PC-9 (cell line): ENCODE measurements at places on chromosomes 6 and 20. TPM values are rescaled to one million over a fixed set of nuclear protein-coding genes. Genes with fewer than 3 reads are reported as not detected.

DNA sequence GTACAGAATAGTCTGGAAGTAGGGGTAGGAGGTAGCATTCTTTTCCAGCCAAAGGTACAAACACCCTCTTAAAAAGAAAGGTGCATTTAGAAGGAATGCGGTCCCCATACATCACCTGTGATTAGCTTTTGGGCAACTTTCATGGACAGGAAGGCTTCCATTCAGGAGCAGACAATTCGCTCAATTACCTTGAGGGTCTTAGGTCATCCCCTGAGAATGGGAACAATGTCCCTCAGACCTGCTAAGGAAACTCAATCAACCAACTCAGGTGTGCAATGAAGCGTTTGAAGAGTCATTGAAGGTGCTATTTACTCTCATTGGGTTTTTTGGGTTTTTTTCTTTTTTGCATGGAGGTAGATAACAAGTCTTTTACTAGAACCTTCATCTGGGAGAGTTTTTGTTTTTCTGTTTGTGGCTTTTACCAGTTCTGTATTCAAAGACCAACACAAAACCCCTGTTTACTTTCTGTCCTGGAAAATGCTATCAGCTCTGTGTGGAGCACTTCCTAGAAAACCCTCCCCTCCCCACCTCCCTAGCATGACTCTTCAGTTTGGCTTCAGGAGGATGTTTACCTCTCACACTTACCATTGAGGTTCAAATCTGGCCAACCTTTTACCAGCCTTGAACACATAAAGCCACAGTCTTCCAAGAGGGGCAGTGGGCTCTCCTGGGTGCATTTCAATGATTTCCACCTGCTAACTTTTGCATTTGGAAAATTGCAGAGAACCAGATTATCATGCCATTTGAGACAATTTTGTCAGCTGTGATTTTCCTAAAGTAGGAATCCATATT lies 271.2 kb upstream of the PRDM1 start:
- H3K27me3 ChIP-seq, result no peaks in the 10 kb centered on the region
- H3K27ac ChIP-seq, result no peak overlapping the region
- no peak for DNase-seq
- H3K4me3 ChIP-seq, result no peak overlapping the region
- no peaks in the 10 kb centered on the region for H3K36me3 ChIP-seq

GRCh38 chr6:170048615-170049256 lies 242.1 kb downstream of the DLL1 start:
- peaks cover 79% of the 10 kb centered on the region for H3K27me3 ChIP-seq
- H3K36me3 ChIP-seq, result no peaks in the 10 kb centered on the region
- no peak for DNase-seq
- H3K4me1 ChIP-seq, result no peaks in the 10 kb centered on the region
- no peak overlapping the region for H3K4me3 ChIP-seq

DNA sequence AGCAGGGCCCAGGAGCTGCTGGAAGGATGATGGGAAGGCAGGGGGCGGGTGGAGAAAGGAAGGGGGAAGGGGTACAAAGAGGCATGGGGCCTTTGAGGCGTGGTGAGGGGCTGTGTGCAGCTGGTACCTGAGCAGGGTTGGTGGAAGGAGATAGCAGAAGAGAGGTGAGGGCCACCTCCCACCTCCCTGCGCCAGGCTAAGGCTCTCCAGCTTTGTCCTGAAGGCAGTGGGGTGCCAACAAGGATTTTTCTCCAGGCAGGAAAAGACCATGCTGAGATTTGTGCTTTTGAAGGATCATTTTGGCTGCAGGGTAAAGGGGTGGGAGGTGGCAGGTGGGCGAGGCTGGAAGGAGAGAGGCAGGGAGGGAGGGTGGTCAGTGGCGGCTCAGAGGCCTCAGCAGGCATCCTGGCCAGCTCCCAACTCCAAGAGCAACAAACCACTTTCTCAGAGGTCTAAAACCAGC lies 40.8 kb downstream of the NOL4L start:
- H3K4me3 ChIP-seq, result no peak overlapping the region
- DNase-seq, result no peak
- H3K4me1 ChIP-seq, result peaks cover 43% of the 10 kb centered on the region

ECT2L gene
- total RNA-seq, result not detected in 2 replicates

- no peak overlapping the region for H3K4me3 ChIP-seq
- no peak for DNase-seq
- H3K27me3 ChIP-seq, result no peaks in the 10 kb centered on the region
- H3K36me3 ChIP-seq, result no peaks in the 10 kb centered on the region
These were observed 481.1 kb downstream of the BMP2 start for GRCh38 chr20:7248281-7249201.

DNA sequence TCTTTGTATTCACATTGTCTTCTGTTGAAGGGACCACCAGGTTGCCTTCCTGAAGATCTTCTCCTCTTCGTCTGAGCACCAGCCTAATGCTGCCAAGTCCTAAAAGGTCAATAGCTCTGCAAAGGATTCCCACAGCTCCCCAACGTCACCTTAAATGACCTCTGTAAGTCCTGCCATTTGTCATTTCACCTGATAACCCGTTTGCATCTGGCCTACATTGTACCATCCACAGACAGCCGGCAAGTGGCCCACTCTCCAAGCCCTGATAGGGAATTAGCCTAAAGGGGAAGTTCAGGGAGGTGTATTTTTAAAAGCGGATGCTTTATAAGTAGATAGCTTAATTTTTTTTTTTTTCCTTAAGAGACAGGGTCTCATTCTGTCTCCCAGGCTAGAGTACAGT lies 127.8 kb downstream of the ZMYND8 start:
- no peak for DNase-seq
- no peaks in the 10 kb centered on the region for H3K4me1 ChIP-seq
- H3K27me3 ChIP-seq, result no peaks in the 10 kb centered on the region
- no peak overlapping the region for H3K27ac ChIP-seq

FOXF2 gene
- total RNA-seq, result not detected in 2 replicates

DNA sequence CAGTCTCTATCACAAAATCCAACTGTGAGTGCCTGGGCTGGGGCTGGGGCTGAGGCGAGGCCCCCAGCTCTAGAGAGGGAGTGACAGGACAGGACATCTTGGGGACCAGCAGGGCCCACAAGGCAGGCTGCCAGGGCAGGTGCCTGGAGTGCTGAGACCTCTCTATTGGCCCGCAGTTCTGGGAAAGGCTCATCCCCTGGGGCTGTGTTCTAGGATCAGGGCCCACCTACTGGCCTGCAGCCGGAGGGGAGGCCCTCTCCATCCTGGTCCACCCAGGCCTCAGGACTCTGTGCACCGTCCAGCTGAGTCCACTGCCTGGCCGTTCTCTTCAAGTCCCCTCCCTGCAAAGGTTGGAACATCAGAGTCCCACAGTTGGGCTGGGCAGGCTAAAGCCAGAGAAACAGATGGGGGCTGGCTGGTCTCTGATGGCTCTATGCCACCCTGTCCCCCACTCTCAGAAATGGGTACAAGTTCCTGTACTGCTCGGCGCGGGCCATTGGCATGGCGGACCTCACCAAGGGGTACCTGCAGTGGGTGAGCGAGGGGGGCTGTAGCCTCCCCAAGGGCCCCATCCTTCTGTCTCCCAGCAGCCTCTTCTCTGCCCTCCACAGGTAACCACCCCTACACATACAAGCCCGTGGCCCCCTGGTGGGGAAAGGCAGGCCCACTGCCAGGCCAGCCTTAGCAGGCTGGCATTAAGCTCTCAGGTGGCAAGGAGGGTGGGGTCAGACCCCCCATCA lies 9.0 kb downstream of the EMILIN3 start:
- H3K27ac ChIP-seq, result no peak overlapping the region
- no peak for DNase-seq

GRCh38 chr20:61972636-61973508 lies 92.8 kb downstream of the TAF4 start:
- H3K27me3 ChIP-seq, result no peaks in the 10 kb centered on the region
- H3K36me3 ChIP-seq, result no peaks in the 10 kb centered on the region
- H3K27ac ChIP-seq, result no peak overlapping the region
- H3K4me3 ChIP-seq, result no peak overlapping the region
- H3K4me1 ChIP-seq, result no peaks in the 10 kb centered on the region
- no peak for DNase-seq

GRCh38 chr6:46651006-46651405 lies 1.6 kb downstream of the CYP39A1 start:
- no peaks in the 10 kb centered on the region for H3K36me3 ChIP-seq
- H3K4me1 ChIP-seq, result peaks cover 49% of the 10 kb centered on the region
- peak overlapping the region; percentile 93 for H3K4me3 ChIP-seq
- DNase-seq, result peak; percentile 84

DNA sequence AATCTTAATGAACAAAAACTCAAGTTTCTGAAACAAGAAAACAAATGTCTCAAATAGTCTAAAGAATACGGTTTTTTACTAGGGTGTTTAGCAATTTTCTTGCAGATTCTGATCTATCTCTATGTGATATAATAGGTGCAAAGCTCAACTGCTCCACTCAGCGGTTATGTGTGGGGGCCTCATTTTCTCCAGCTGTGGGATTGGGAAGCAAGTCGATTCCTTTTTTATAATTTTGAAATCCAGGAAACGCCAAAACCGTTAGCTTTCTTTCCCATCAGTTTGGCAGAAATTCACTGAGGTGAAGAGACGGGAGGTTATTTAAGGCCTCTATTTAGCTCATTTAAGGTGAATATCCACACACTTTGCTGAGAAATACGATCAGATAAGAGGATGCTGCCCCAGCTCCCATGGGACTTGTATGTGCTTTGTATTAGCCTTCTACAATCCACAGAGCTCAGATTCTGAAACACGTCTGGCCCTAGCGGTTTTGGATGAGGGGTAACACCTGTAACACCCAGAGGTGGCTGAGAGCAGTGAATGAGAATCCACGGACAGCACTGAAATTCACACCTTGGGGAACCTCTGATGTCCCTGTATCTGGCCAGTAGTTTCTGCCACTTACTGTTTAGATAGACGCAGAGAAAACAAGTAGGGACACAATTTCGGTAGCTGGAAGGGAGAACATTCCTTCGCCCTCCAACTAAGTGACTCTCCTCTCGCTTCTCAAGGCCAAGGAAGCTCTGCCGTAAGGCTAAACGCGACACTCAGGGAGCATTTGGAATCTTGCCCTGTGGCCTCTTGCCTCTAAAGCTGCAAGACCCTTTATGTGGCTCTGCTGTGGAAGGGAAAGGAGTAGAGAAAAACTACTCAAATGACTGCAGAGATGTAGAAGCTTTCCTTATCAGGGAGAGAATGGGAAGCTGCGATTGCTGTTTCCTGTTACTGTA lies 6.5 kb upstream of the BCAS4 start:
- no peak overlapping the region for H3K4me3 ChIP-seq
- H3K36me3 ChIP-seq, result no peaks in the 10 kb centered on the region
- DNase-seq, result peak; percentile 69
- H3K4me1 ChIP-seq, result peaks cover 18% of the 10 kb centered on the region

CDH26 gene
- 0.68 and 1.1 TPM in 2 replicates for total RNA-seq

MYT1 gene
- total RNA-seq, result 0.18 TPM in 1 of 2 replicates, not detected in the other

DNA sequence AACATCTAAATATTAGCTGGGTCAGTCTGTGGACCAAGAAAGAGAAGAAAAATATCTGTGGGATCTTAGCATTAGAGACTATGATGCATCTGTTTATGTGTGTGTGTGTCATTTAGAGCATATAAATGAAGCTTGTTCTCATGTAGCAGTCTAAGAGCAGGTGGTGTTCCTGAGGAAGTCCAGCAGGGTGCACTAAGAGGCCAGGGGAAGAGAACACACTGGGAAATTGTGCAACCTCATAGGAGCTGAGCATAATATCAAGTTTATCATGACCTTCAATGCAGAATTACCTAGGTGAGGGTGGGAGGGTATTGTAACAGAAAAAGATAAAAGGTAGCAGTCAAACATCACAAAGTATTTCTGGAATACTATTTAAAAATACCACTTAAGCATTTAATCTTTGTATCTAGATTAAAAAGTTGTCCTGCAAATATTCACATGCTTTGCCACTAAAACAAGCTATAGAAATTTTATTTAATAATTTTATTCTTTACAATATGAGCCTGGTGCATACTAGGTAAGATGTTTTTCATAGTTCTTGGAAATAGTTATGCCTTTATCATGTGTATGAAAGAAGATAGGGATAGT lies 80.5 kb downstream of the SMPDL3A start:
- H3K27ac ChIP-seq, result no peak overlapping the region
- H3K27me3 ChIP-seq, result no peaks in the 10 kb centered on the region
- DNase-seq, result peak; percentile 59
- H3K4me1 ChIP-seq, result no peaks in the 10 kb centered on the region
- no peak overlapping the region for H3K4me3 ChIP-seq
- H3K36me3 ChIP-seq, result no peaks in the 10 kb centered on the region
